ENCODE measurements at places on chromosomes 6 and 20.

DNA sequence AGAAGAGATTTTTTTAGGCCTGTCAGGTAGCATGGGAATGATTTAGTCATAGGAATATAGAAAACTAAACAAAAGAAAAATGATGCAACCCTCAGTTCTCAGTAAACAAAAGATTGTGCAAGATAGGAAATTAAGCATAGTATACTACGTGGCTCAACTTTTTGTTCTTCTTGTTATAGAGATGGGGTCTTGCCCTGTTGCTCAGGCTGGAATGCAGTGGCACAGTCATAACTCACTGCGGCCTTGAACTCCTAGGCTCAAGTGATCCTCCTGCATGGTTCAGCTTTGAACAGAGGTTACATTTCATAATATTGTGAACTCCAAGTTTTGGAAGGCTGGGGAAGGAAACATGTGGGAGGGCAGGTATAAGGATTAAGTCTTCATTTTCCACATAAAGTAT lies 28.5 kb downstream of the SLX4IP start:
- no peak for DNase-seq

- peak; percentile 97 for DNase-seq
These were observed at the start of gene SOD2 for GRCh38 chr6:159693128-159693893. Gene SOD2 (minus strand): TSS chr6:159693241. CDS start chr6:159693167, 74 bp downstream.

- no peak for DNase-seq
These were observed 96.0 kb downstream of the INSM1 start for GRCh38 chr20:20463933-20464374.

DNA sequence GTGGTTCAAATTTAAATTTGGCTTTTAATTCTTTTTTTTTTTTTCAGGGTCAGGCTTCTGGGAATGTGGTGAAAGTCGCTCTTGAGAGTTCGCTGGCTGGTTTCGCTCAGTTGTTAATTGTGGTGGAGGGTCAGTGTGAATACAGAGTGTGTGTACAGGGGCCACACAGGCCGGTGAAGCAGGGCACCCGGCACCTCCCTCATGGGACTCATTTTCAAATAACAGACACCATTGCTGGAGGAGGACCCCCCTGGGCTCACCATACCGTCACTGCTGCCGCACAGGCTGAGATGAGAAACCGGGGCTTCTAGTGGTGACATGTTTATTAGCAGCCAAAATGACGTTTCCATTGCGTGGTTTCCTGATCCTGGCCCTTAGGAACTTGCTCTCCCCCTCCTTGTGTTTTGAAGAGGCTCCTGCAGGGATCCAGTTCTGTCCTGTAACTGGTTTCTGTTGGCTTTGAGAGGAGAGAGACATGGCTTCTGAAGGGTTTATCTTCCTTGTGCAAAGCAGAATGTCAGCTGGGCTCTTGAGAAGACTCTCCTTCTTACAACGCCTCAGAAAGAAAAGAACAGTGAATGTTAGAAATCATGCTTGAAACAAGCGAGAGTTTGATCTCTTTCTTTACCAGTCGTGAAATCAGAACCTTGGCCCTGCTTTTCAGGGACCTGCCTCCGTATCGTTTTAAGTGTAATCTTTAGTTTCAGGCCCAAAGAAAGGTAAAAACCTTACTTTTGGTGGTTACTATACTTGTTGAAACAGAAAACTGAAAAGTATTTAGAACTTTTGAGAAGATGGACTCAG lies 37.8 kb downstream of the DUSP22 start:
- no peak for DNase-seq

DNA sequence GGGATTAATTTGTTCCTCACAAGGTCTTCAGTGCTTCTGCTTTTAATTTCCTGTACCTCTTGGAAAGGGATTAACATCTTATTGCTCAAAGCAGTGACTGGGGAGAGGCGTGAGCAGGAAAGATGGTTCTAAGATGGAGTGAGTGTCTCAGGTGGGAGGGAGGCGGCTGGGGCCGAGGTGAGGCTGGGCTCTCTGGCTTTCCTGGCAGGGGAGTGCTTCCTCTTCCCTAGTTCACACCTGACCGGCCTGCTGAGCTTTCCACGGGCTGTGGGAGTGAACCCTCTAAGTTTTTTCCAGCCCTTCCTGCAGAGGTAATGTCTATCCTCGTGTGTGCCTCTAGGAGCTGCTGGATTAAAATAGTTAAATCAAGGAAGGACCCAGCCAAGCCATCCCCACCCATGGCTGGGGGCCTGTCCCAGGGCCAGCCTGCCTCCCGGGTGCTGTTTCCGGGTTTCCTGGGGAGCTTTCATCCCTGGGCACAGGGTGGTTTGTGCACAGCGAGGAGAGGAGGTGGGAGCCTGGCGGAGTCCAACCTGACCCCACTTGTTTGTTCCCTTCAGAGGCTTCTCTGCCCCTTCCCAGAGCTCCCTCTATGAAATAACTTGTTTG lies 179.1 kb downstream of the TFAP2C start:
- DNase-seq, result no peak

- DNase-seq, result no peak
These were observed at the start of gene GRIK2 for GRCh38 chr6:101393251-101393828. Gene GRIK2 (plus strand): TSS chr6:101393708.

DNA sequence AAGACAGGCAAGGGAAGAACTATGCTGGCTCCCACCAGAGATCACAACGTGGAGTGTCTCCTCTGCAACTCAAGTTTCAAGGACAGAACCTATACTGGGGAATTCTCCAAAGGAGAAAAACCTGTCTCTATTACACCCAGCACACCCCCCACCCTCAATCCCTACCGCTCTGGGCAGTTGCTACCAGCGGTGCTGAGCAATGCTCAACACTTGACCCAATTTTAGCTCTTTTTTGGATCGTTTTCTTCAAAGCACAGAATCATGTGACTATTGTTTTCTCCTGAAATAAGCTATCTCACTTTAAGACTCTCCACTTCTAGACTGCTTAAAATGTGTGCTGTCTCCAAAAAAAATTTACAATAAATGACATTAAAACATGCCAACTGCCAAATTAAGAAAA lies 23.3 kb downstream of the MAP7 start:
- DNase-seq, result no peak

DNA sequence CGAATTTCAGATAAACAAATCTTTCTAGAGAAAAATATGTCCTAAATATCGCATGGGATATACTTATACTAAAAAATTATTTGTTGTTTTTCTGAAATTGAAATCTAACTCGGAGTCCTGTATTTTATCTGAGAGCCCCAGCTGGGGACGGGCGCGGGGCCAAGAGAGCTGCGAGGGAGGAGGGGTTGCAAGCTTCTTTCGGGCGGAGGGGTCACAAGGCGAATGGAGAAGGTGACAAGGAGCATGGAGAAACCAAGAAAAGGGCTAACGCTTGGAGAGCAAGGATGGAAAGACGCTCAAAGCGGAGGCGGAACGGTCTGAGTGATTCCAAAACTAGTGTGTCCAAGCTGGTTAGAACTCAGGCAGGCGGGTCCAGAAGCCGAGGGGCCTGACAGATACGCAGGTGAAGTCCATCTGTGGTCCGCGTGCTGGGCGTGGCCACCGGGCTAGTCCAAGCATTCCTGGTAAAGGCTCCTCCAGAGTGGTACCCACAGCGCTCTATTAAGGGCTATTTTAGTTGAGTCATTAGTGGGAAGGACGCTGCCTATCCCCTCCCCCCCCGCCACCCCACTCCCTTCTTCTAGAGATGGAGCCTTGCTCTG lies 41.5 kb upstream of the ZNFX1 start:
- DNase-seq, result no peak

DNA sequence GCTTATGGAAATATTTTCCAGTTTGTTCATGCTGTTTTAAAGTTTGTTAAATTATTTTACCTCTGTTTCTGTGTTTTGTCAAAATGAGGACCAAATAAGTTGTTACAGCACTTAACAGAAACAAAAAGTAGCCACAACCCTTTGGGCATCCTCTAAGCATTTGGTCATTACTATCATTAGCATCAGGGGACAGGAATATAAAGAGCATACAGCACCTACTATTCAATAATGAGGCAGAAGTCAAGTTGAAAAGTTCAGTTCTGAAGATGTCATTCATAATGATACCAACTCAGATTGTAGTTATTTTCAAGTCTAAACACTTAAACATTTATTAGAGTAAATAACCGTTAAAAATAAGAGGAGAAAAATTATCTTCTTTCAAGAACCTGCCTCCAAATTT lies 862.3 kb upstream of the FLRT3 start:
- no peak for DNase-seq

GRCh38 chr6:70673054-70673453 lies 5.4 kb downstream of the SMAP1 start:
- DNase-seq, result no peak

DNA sequence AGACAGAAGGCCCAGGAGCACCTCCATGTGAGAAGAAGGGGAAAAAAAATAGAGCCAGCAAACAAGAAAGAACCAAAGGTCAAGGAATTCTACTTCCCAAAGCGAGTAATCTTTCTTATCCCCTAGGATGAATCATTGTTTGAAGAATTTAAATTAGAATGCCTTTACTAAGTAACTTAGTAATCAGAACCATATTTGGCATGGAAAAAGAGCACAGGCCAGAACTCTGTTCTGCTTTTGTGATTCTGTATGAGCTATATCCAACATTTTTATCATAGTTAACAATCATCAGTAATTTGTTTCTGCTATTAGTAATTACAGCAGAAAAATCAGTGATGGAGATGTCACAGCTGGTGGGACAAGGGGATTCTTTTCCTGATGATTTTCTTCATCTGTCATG lies 228.8 kb upstream of the FAM83B start:
- DNase-seq, result no peak

DNA sequence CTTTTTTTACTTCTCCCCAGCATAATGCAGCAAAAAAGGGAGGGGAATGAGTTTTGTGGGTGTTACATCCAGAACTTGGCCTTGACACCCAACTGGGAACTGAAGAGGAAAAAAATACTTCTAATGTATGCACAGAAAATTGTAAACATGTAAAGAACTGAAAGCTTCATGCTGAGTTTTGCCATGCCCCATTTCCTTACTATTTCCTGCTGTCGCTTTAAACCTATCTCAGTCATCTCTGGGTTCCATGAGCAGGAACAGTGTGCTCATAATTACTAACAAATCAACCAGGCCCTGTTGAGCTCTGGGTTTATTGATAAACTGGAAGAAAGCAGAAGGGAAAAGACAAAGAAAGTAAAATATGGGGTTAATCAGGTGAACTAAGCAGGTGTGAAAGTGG lies 14.2 kb downstream of the TFAP2B start:
- DNase-seq, result no peak

DNA sequence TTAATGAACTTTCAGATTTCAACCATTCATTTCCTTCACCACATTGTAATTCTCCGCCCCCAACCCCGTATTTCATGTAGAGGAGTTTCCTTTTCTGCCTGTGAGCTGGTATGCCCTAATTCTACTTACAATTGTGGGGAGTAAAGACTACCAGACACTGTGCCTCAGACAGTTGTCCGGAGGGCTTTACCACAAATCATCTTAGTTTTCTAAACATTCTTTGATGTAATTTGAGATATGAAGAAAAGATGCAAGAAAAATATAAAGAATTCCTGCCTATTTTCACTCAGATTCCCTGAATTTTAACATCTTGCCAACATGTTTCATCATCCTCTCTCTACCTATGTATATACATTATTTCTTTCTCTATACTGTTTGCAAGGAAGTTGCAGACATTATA lies 28.3 kb upstream of the LOC128125822 start:
- no peak for DNase-seq

All from CD14-positive monocyte (primary cell).